Chondrocyte (in vitro differentiated cells): ENCODE measurements at places on chromosomes 2 and 18.

- no peak overlapping the region for H3K27ac ChIP-seq
- H3K4me3 ChIP-seq: no peak overlapping the region
- DNase-seq: no peak
- peaks cover 26% of the 10 kb centered on the region for H3K4me1 ChIP-seq
- peaks cover 13% of the 10 kb centered on the region for H3K36me3 ChIP-seq
Measured at GRCh38 chr2:157808421-157808820, 67.7 kb downstream of the ACVR1 start.

DNA sequence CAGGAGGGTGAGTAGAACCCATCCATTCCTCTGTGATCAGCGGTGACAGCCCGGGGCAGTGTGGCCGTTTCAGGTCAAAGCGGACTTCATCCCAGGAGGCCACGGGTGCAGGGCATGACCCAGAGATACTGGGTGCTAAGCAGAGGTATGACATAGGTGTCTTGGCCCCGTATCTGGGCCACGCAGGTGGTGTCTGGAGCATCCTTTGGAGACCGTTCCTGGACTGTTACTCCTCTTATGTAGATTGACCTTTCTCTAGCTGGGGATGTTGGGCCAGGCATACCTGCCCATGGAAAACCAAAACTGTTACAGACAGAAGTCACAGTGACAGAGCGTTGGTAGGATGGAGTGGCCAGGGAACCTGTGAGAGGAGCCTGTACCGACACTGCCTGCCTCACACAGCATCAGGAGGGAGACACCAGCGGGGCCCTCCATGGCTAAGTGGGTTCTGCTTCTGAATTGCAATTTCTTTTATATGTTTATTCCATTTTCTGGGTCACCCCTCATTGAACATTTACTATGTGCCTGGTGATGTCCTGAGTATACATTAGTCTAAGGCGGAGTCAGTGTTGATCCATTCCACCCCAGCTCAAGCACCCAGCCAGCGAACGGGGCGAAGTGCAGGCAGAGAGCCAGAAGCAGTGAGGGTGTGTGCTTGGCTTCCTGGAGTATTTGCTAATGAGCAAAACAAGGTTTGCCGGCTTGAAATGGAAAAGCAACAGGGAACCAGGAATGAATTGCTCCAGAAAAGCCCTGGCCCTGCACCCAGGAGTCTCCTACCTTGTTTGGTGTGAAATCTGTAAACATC is 141.7 kb downstream of the SH3RF3 start:
- H3K4me1 ChIP-seq: peaks cover 83% of the 10 kb centered on the region
- no peak for DNase-seq
- no peaks in the 10 kb centered on the region for H3K36me3 ChIP-seq
- H3K4me3 ChIP-seq: no peak overlapping the region

- DNase-seq: no peak
- no peaks in the 10 kb centered on the region for H3K27me3 ChIP-seq
- no peak overlapping the region for H3K4me3 ChIP-seq
- H3K36me3 ChIP-seq: peaks cover 34% of the 10 kb centered on the region
Measured at GRCh38 chr18:5393779-5394178, 98.3 kb upstream of the ZBTB14 start.

DNA sequence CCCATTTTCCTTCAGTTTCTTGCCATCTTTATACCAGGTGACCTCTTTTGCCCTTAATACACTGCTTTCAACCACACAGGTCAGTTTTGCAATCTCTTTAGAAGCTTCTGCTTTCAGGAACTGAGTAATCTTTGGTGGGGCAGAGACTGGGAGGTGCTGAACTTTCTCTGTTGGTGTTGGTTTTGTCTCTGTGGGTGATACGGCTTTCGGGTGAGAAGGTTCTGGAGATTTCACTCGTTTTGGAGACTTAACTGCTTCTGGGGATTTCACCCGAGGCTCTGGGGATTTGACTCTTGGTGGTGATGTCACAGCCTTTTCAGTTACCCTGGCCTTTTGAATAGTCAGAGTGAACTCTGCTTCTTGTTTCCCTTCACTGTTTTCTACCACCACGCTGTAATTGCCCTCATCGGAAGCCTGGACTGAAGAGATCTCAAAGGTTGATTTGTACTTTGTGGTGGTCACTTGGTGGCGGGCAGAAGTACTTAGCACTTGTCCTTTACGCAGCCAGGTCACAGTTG is 50.4 kb downstream of the PLEKHA3 start:
- peaks cover 24% of the 10 kb centered on the region for H3K36me3 ChIP-seq
- no peak overlapping the region for H3K27ac ChIP-seq
- H3K4me3 ChIP-seq: no peak overlapping the region
- no peaks in the 10 kb centered on the region for H3K27me3 ChIP-seq

DNA sequence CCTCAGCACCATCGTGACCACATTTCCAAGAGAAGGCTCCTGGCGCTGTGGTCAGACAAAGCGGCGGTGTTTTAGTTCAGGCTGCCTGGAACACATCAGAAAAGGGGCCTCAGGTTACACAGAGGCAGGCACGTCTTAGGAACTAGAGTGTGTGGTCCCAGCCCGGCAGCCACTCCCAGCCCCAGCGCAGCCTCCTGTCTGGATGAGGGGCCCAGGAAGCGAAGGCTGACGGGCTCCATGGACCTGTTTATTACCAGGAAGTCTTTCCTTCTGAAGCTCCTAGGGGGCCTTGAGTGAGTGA is 10.0 kb upstream of the GPR55 start:
- no peak overlapping the region for H3K27ac ChIP-seq
- H3K4me3 ChIP-seq: no peak overlapping the region
- no peaks in the 10 kb centered on the region for H3K36me3 ChIP-seq
- H3K27me3 ChIP-seq: peaks cover 16% of the 10 kb centered on the region

GRCh38 chr2:144642131-144642530 is 122.2 kb upstream of the ZEB2 start:
- no peak overlapping the region for H3K27ac ChIP-seq
- DNase-seq: no peak
- peaks cover 19% of the 10 kb centered on the region for H3K4me1 ChIP-seq

- H3K27me3 ChIP-seq: peaks cover 36% of the 10 kb centered on the region
- no peak for DNase-seq
- H3K27ac ChIP-seq: no peak overlapping the region
- no peak overlapping the region for H3K4me3 ChIP-seq
- H3K36me3 ChIP-seq: no peaks in the 10 kb centered on the region
Measured at GRCh38 chr2:130875935-130876334, 39.2 kb downstream of the ARHGEF4 start.

- H3K4me3 ChIP-seq: no peak overlapping the region
- no peak for DNase-seq
Measured at GRCh38 chr2:146985753-146986152, 859.1 kb upstream of the ACVR2A start.

- no peak for DNase-seq
- peaks cover 15% of the 10 kb centered on the region for H3K27me3 ChIP-seq
- no peak overlapping the region for H3K4me3 ChIP-seq
- H3K36me3 ChIP-seq: no peaks in the 10 kb centered on the region
Measured at GRCh38 chr2:50648041-50648700, 383.8 kb downstream of the NRXN1 start.

DNA sequence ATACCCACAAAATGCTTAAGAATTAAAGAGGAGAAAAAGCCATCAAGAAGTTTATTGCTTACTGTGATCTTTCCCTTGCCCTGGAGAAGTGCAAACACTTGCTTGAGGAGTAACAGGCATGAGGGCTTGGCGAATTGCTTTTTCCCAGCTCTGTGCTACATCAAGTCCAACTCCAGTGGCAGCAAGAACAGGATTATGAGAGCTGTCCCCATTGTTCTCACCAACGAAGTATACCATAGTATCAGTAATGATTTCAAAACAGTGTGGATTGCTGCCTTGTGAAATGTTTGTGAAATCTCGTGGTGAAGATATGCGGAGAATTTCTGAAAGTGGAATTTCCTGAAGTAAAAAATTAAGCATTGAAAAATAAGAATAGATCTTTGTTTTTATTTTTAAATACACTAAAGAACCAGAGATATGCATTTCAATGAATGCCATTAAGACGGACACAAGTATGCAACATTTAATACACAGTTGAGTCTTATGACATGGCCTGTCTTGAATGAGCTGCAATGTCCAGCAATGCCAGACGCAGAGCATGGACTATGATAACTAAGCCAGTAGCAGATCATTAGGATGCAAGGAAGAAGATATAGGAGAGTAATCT is 43.0 kb downstream of the NDUFAF7 start:
- no peak overlapping the region for H3K4me3 ChIP-seq
- DNase-seq: no peak
- H3K4me1 ChIP-seq: peaks cover 6% of the 10 kb centered on the region
- no peaks in the 10 kb centered on the region for H3K27me3 ChIP-seq
